ENCODE measurements at places on chromosomes 1 and 21. TPM values are rescaled to one million over a fixed set of nuclear protein-coding genes. Genes with fewer than 3 reads are reported as not detected.

- DNase-seq, result no peak
Measured at GRCh38 chr21:42530167-42530518, 16.5 kb downstream of the SLC37A1 start.

GRCh38 chr1:111821121-111821745 lies 65.5 kb downstream of the DDX20 start:
- DNase-seq, result peak; percentile 39

DNA sequence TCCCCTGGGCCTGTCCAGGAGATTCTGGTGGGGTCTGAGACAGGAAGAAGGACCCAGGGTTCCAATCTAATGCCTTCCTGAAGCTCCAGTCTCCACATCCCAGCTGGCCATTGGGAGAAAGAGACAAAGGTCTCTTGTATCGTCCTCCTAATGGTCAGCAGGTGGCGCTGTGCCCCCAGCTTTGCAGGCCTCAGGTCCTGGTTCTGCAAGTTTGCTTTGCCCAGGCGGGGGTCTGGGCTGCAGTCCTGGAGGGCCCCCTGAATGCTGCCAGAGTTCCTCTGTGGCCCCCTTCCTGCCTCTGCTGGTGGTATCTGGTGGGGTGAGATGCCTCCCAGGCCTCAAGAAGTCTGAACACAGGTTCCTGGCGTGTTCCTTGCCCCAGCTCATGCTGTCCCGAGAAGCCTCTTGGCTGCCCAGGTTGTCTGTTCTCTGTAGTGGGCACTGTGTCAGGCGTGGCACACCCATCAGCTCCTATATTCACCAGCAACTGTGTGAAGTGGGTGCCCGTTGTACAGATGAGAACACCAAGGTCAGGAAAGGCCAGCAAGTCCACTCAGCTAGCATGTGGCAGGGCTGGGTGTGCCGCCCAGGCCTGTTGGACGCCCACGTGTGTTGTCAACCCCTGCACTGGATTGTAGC lies 33.8 kb upstream of the CSF3R start:
- DNase-seq, result peak; percentile 87

- DNase-seq, result no peak
Measured at GRCh38 chr1:246492611-246493245, 14.4 kb downstream of the SMYD3 start.

DNA sequence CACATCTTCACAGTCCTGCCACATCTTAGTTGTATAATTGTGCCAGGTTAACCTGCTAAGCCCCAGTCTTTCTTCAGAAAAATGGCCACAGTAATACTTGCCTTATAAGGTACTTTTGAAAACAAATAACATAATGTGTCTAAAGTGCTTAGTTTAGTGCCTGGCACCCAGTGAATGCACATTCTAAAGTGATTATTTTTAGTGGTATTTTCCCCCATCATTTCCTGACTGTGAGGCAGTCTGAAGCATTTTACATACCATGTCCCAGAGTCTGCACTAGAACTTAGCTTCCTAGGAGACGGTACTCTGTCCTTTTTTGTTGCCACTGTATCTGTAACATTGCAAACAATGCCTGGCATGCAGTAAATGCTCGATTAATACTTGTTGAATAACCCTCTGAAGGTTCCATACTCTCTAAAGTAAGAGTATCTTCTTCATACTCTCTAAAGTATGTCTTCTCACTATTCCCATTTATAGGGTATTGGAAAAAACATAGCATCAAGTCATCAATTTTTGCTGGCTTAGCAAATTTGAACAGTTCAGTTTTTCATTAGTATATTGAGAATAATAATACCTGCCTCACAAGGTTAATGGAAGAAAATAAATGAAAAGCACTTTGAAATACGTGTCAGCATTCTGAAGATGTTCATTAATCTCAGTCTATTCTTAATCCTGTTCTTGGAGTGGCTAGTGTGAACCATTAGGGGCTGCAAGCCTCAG lies 43.7 kb downstream of the FMO3 start:
- DNase-seq, result no peak

GRCh38 chr1:55380355-55380970 lies 165.3 kb upstream of the USP24 start:
- DNase-seq, result no peak

GRCh38 chr1:66438501-66438900 lies 95.5 kb upstream of the SGIP1 start:
- DNase-seq, result no peak

DNA sequence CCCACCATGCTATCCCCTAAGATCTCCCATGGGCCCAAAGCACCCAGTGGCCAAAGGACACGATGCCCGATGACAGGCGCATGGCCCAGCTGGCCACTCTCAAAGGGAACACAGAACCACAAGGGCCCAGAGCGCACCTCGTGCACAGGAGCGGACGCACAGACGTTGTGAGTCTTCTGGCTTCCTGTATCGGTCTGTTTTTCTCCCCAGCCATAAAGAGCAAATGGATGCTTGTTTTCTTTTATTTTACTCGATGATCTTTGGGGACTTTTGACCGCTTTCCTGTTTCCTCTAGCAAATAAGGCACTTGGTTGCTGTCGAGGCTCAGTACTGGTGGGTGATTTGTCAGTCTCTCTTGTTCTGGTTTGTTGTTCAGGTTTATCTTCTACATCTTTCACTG lies 16.2 kb downstream of the CCSAP start:
- DNase-seq, result no peak

DNA sequence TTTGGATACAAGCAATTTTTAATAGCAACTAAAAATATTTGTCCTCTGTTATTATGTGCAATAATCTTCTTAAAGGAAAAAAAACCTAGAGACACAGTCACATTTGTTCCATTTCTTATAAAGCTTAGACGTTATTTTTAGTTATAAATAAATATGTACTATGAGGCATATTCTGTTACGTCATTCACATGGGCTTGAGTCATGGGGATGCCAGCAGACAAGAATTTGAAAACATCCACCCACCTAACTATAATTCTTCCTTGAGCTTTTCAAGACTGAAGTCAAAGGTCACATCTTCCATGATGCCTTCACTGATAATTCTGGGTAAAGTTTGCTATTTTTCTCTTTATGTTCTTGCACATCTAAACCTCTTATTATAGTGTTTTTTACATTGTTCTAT lies 268.8 kb downstream of the KCTD3 start:
- DNase-seq, result no peak

DNA sequence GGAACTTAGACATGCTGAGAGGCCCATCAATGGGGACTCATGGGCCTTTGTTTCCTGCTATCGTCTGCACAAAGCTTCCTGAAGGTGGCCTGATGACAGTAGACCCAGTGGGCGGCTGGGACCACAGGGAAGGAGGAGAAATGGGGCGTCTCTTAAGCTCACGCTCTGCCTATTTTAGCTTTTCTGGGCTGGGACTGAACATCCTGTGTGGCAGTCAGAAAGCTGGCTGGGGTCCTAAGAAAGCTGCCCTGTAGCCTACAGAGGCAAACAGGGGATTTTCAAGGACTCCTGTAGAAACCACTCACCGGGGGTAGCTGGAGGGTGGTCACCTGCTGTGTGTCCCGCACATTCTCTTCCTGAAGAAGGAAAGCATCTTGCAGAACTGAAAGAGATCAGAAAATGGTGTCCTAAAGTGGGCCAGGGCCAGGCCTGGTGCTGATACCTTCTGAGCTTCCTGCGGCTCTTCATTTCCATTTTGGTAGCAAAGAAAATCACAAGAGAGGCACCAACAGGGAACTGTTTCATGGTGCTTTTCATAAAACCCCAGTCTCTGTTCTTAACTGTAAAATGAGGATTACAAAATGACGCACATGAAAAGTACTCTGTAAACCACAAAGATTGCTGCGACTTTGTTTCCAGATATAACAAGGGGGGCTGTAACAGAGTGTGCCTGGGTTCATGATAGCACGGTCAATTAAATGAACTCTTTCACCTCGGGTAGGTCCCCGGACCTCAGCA lies 8.6 kb downstream of the ZNF496 start:
- DNase-seq, result no peak

GRCh38 chr1:174974711-174975119 lies 25.0 kb upstream of the CACYBP start:
- no peak for DNase-seq

DNA sequence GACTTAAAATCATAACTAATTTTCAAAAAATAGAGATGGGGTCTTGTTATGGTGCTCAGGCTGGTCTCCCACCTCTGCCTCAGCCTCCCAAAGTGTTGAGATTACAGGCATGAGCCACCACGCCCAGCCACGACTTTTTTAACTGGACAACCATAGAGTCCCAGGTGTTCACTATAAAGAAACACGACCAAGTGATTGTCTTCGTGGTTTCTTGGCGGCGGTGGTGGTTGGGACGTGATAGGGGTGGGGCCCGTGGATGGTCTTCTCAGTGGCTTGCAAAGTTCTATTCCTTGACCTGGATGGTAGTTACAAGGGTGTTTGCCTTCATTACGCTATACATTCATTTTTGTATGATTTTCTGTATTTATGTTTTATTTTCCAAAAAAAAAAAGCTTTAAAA lies 34.6 kb upstream of the COX20 start:
- DNase-seq, result no peak

GRCh38 chr1:244319283-244320132 lies 132.2 kb downstream of the ADSS2 start:
- DNase-seq, result no peak

- DNase-seq, result no peak
Measured at GRCh38 chr21:34202553-34203372, 129.4 kb downstream of the MRPS6 start.

- no peak for DNase-seq
Measured at GRCh38 chr1:242847390-242847993, 323.0 kb upstream of the PLD5 start.

DNA sequence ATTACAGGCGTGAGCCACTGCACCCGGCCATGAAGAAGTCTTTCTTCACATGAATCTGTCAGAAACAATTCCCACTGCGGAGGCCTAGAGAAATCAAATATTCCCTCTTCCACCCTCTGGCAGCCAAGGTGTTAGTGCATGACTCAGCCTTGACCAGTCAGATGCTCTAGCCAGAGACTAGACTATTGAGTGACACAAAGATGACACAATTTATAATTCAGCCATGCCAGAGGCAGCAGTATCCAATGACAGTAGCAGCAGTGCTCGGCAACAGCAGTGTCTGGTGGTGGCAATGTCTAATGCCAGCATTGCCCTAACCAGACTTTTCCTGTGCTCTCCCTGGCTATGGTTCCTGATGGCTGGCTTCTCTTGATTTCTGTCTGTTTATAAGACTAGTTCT lies 8.7 kb downstream of the CTXND2 start:
- no peak for DNase-seq

GRCh38 chr1:179077396-179077795 lies 4.5 kb upstream of the TOR3A start:
- DNase-seq, result no peak

- DNase-seq, result no peak
Measured at GRCh38 chr1:192534666-192535065, 40.9 kb upstream of the RGS1 start.

- DNase-seq, result no peak
Measured at GRCh38 chr1:85280636-85281035, 4.2 kb upstream of the BCL10 start.

DNA sequence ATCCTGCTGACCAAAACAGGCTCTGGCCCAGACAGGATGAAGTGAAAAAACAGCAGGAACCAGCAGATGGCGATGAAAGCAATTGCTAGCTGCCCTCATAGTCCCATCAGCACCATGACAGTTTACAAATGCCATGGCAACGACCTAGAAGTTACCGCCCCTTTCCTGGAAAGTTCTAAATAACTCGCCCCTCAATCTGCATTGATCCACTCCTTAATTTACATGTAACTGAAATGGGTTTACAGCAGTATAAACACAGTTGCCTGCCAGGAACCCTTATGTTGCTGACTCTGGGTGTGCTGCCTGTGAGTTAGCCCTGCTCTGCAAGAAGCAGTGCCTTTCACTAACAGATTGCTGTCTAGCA lies 65.5 kb upstream of the CR1L start:
- DNase-seq, result no peak

DNA sequence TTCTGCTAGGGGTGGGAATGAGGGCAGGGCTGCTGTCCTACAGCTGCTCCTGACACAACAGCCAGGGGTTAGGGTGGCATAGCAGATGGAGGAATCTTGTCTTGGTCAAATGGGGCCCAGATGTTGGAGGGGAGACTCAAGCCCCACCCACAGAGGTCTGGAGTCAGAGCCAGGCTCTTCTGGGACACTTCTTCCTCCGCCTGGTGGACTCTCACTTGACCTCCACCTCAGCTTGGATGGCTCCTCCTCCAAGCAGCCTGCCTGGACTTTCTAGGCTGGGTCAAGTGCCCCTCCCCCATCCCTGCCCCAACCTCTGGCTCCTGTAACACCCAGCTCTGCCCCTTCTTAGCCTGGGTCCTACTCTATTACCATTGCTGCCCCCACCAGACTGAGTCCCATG lies 35.5 kb downstream of the EPHA2 start:
- no peak for DNase-seq

- DNase-seq, result no peak
Measured at GRCh38 chr1:199995096-199995685, 32.3 kb upstream of the NR5A2 start.

- no peak for DNase-seq
Measured at GRCh38 chr1:246786606-246787238, 62.5 kb downstream of the SCCPDH start.

DNA sequence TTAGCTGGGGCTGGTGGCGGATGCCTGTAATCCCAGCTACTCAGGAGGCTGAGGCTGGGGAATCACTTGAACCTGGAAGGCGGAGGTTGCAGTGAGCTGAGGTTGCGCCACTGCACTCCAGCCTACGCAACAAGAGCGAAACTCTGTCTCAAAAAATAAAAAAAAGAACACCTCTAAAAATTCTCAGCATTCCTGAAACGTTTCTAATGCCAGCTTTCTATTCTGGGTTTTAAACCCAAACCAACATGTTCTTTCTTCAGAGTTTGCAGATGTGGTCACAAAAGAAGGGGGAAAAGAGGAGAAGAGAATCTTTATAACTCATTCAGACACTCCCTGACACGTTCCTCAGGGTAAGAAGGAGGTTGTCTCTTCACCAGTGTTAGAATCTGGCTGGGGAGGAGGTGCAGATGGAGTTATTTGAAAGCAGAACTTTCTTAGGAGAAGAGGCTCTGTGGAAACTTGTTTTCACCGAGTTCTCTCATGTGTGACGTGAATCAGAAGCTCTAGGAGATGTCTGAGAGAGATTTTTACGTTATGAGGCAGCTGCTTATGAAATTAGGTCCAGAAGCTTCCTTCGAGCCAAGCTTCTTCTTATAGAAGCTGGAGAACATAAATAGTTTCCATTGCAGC lies 17.8 kb upstream of the CNR2 start:
- no peak for DNase-seq

- DNase-seq, result no peak
Measured at GRCh38 chr1:201471772-201472171, 2.8 kb upstream of the PHLDA3 start.

- no peak for DNase-seq
Measured at GRCh38 chr1:28640766-28641165, 2.1 kb downstream of the TAF12 start.

The FLG2 gene
- total RNA-seq, result not detected

The TIE1 gene
- 27.7 TPM for total RNA-seq

The C8B gene
- total RNA-seq, result not detected

The KLHDC8A gene
- total RNA-seq, result not detected

The RAB4A gene
- total RNA-seq, result 124 TPM

The OR10K1 gene
- not detected for total RNA-seq

The AQP10 gene
- total RNA-seq, result 0.70 TPM

The ATP6V1G3 gene
- not detected for total RNA-seq

The LRP8 gene
- 2.3 TPM for total RNA-seq

The B3GALT6 gene
- total RNA-seq, result 11.1 TPM

The MAP3K21 gene
- total RNA-seq, result 0.27 TPM

The ZNF124 gene
- total RNA-seq, result 14.9 TPM

The KCNJ10 gene
- 0.05 TPM for total RNA-seq

The HORMAD1 gene
- total RNA-seq, result not detected

All from cardiac septum (tissue), 1 donor.